Activated naive CD4-positive, alpha-beta T cell treated with Interleukin-2 at 50 U/mL for 16 hours (primary cell): ENCODE measurements at places on chromosomes 5 and 9.

GRCh38 chr5:152472083-152472482, 67.0 kb upstream of the NMUR2 start:
- no peak for DNase-seq

- no peak for DNase-seq
Observed at GRCh38 chr9:135045928-135046738, 41.3 kb upstream of the OLFM1 start.

- no peak for DNase-seq
Observed at GRCh38 chr9:16460696-16461095, 409.8 kb downstream of the BNC2 start.

DNA sequence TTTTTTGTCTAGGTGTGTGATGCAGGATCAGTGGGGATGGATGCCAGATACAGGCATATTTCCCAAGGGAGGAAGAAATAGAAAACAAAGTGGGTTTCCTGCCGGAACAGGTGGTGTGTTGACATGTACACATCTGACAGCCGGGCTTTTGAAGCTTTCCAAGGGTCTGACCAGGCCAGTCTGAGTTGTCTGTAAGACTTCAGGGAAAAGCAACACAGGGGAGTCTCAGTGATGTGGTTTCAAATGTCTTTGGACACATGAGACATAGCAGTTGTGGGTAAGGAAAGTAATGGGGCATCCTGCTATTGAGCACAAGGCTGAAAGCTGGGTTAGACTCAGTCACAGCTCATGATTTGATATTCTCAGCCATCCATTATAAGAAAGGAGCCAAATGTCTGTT, 274.9 kb downstream of the PIK3R1 start:
- no peak for DNase-seq

DNA sequence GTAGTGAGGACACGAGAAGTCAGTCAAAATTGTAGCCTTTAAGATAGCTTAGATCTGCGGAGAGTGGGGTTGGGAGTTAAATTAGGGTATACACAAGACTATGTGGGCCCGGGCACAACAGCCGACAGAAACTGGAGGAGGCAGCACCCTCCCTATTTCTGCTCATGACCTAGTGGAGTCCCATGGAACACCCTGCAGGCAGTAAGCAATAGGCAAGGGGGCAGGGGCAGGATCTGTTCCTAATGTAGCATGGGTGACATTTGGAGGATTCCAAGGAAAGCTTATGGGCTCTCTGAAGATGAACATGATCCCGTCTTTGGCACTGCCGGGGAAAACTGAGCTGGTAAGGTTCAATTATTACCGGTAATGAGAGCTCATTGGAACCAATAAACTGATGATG, 67.0 kb downstream of the FEM1C start:
- no peak for DNase-seq

GRCh38 chr5:155125551-155126095, 112.1 kb downstream of the KIF4B start:
- DNase-seq: no peak
